ENCODE measurements at places on chromosomes 7 and 10.

DNA sequence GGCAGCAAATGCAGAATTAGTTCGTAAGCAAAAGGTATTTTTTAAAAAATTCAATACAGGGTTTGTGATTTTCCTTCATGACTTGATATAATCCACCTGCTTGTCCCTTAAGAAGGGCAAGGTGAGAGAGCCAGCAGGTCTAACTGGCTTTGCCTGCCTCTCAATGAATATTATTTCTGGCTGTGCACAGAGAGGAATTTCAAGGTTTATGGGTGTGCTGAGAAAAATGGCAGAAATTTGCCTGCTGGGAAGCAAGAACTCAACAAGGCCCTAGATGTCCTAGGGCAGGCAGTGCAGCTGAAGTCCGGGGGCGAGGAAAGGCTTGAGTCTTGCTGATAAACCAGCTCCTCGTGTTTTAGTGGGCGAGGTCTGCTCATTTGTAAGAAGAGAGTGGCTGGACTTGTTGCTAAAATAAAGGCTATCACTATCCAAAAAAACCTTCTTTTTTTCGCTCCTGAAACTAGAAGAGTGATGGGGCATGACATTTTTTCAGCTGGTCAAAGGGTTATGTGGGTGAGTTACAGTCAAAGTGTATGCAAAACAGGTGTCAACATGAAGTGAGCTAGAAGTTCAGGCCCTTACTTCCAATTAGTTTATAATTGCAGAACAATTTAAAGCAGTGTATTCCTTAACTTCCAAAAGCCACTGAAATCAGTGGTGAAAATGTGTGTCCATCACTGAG is 385.8 kb upstream of the KLF6 start:
- ATAC-seq: peak; percentile 85

GRCh38 chr7:121879544-121879943 is 6.6 kb downstream of the PTPRZ1 start:
- ATAC-seq: no peak

GRCh38 chr7:76293407-76293901 is 9.0 kb upstream of the HSPB1 start:
- ATAC-seq: peak; percentile 35

GRCh38 chr10:59271160-59271559 is 91.2 kb downstream of the FAM13C start:
- no peak for ATAC-seq

- no peak for ATAC-seq
Measured at GRCh38 chr7:89757910-89758309, 396.4 kb upstream of the STEAP1 start.

DNA sequence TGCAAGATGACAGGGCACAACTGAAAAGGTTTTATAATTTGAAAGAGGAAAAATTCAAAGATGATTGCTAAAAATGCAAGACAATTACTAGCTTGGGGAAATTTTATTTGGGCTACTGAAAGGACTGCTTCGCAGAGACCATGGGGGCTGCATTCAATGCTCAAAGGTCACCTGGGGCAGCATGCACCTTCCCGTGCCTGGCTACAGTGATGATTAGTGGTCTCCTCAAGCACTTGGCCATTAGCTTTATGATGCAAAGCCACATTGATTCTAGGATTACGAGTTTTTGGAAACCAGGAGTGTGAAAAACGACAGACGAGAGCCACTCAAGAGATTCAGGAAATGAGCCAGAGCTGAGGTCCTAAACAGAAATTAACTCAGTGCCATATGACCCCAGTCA is 764.6 kb downstream of the PHTF2 start:
- ATAC-seq: no peak

- ATAC-seq: no peak
Measured at GRCh38 chr10:51876503-51876902, 177.1 kb upstream of the CSTF2T start.

- peak; percentile 50 for ATAC-seq
Measured at GRCh38 chr10:11145495-11145855, 127.8 kb downstream of the CELF2 start.

DNA sequence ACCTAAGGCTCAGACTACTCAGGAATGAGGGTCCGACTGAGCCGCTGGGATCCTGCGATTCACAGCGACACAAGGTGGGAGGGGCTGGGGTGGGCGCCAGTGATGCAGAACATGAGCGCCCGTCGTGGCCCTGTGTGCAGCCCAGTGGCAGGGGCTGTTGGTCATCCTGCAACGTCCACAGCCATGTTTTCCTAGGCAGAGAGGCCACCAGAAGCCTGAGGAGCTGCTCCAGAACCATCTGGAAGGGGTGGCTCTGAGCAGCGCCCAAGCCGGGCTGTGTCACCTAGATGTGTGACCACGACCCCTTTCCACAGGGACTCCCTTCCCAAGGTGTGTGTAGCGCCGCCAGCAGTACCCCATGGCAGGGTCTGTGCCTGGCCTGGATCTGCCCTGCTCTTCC is 24.5 kb downstream of the DPYSL4 start:
- ATAC-seq: no peak

DNA sequence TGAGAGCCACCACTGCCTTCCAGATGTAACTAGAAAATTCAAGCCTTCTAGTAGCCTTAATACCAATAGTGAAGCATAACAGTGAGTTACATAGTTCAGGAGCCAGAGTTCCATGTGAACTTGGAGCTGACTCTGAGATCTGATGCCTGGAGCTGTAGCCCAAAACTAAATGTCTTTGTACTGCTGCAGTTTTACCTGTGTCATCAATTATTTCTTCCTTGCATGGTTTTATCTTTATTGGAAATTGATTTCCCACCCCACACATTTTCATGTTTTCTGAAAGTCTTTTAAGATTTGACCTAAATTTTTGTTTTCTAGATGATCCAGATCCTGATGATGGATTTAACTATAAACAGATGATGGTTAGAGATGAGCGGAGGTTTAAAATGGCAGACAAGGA is 17.0 kb downstream of the OPN1SW start:
- no peak for ATAC-seq

- ATAC-seq: no peak
Measured at GRCh38 chr10:26706206-26706605, 8.7 kb downstream of the PDSS1 start.

DNA sequence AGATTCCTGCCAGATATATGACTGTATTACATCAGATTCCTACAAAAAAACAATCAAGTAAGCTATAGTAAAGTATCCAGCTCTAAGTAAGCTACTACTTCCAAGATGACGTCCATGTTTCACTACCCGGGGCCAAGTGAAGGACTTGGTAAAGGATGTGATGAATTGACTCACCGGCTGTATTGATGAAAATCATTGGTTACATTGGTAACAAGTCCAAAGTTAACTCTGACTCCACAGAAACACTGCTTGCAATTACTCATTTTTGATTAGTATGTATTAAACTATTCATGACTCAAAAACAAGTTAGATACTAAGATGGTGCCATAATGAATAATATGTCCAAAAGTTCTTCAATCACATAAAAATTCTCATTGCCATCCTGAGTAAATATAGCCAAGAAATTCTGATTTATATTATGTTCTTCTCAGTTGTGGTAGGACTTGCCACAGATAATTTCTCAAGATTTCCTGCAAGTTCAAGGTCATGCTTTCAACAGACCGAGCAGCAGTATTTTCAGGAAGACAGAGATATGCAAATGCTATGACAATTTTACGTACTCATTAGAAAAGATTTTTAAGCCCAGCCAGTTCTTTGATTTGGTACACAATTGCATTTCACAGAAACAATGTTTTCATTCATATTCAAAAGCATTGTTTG is 12.6 kb upstream of the DNAJC1 start:
- no peak for ATAC-seq

- ATAC-seq: no peak
Measured at GRCh38 chr10:97499561-97500296, 1.0 kb downstream of the UBTD1 start.

GRCh38 chr10:117457932-117458331 is 82.7 kb upstream of the PDZD8 start:
- ATAC-seq: no peak

GRCh38 chr10:128263891-128264688 is 137.9 kb upstream of the MKI67 start:
- ATAC-seq: no peak

- no peak for ATAC-seq
Measured at GRCh38 chr10:34918776-34919315, 103.8 kb upstream of the PARD3 start.

DNA sequence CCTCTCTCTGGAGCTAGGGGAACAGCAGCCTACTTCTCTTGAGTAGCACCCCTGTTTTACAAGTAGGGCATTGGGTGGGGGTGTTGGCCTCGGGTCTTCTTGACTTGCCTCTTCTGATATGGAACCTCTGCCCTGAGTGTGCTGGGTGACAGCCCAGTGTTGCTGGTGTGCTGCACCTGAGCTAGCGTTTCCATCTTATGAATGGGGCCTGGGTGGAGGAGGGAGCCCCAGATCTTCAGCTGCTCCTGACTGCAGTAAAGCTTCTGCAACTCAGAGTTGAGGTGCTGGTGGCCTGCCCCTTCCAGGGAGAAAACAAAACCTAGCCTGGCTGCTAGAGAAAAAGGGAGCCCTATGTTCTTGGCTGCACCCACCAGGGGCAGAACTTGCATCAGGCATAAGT is 202.5 kb upstream of the SHH start:
- ATAC-seq: no peak

DNA sequence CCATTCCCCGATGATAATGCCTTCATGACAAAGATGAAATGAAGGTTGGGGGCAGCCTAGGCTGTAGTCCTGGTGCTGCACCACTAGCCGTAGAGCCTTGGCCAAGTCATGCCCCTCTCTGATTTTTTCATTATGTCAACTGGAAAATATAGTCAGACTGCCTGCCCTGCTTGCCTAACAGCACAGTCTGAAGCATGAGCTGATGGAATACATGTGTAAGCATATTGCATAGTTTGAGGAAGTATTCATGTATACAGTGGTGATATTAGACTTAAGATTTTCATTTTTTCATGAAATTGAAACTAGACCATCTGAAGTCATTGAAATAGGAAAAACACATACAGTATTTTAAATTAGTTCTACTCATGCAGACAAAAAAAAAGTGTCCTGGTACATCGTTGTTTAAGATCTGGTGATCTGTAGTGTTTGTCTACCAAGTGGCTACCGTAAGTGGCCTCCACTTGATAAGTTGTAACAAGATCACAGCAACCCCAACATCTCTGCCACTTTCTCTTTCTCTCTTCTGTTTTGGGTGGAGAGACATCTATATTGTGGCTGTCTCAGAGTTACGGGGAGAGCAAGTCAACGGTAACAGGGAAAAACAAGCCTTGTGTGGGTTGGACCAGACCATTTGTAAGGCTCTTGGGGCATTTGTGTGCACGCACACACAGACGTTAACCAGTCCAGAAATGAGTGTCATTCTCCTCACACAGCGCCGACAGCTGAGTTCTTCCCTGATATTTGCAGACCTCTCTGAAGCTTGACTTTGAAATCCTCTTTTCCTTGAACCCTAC is 716.6 kb upstream of the GALNT17 start:
- no peak for ATAC-seq

All from esophagus mucosa (tissue), 1 donor.